ENCODE measurements at places on chromosomes 7 and 10.

DNA sequence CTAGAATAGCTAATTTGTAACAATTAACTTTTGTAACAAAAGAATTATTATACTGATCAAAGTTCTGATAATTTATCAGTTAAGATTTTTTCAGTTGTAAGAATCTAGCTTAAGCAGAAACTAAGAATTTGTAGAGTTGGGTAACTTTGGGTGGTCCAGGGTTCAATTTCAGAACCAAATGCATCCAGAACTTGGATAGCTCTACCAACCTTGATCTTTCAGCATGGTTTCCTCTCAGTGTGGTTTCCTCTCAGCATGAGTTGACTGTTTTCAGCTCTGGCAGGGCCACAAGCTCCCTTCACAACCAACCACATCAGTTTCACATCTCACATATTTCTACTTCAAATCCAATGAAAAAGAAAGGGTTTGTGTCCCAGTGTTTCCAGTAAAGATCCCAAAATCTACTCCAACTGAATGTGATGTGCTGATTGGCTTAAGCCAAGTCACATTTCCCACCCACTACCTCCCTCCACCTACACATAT is 3.3 kb upstream of the FAS start:
- no peak for DNase-seq

GRCh38 chr7:41702635-41703371 is at the start of gene INHBA:
INHBA (minus strand) TSS chr7:41703090; CDS start chr7:41700374, 2,716 bp downstream.
- DNase-seq, result peak; percentile 94

DNA sequence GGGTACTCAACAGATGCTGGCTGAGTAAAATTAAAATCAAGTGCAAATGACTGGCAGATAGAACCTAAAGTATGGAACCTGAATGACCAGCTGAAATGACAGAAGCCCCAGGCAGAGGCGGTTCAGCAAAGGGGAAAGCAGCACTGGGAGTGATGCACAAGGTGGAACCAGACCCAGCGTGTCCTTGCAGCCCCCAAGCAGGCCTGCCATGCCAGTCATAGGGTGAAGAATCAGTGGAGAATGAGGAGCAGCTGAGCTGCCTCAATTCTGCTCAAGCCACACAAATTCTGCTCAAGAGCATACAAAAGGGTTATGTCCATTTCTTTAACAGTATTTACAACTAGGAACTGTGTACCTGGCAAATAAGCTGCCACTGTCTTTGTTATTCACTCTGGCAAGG is 8.7 kb downstream of the ACTR1A start:
- DNase-seq, result no peak

GRCh38 chr7:141234335-141235105 is 160.7 kb downstream of the TMEM178B start:
- DNase-seq, result no peak

- DNase-seq, result no peak
These were observed 198.5 kb downstream of the PAXIP1 start for GRCh38 chr7:154804449-154804848.

DNA sequence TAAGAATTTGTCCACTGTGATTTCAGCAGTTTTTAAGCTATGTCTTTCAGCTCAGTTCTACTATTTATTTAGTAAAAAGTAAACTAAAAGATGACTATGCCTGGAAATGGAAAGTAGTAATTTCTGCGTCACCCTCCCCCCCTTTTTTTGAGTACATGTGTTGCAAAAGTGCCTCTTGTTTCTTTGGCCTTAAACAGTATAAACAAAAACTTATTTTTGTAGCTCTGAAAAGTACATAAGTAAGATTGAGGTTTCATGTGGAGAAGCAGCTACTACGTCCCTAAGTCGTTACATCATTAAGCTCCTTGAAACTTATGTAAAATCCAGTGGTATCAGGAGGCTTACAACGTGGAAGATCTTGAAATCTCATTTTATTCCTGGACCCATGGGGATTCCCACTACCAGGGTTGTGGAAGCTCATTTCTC is 46.3 kb upstream of the HBP1 start:
- no peak for DNase-seq

GRCh38 chr10:33216661-33217427 is 117.6 kb downstream of the NRP1 start:
- peak; percentile 76 for DNase-seq

DNA sequence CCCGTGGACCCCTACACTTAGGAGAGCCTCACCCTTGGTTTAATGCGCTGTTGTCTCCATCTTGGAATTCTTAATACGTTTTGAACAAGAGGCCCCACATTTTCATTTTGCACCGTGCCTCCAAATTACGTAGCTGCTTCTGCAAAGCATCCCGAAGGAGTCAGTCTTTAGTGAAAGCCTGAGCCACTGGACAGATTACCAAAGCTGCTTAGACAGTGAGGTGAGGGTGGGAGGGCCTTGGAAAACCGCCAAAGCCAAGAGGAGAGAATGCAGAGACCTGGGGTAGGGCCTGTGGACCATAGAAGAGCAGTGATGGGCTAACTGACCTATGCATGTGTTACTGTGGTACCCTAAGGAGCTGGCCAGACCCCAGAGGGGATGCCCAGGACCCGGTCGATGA is 4.2 kb upstream of the TCAF1 start:
- no peak for DNase-seq

DNA sequence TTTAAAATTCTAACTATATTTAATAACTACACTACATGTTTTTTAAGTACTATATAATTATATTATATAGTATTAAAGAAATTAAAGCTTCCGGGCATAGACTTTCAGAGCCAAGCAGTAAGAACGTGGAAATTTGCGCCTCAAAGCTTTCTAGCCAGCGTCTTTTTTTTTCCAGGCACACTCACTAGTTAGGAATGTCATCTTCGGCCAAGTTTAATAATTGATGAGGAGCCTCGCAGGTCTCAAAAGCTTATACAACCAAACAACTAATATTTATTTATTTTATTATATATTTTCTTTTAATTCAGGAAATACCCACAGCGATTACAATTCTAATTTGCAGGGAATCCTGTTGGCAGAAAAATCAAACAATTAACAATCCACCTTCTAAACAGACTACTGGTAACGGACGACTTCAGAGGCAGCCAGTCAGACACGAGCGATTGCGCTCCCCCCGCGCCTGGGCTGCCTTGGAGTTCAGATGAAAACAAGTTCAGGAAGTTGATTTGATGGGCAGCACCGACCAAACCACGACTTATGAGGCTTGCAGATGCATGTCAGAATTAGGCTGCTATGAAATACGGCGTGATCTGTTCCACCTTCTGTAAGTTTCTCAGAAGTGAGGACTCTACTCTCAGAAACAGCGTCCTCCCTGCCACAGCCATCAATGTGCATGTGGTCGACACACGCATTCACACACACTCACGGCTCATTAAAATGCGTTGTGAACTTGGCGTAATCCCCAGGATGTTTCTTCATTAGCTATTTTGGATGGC is 431.8 kb upstream of the MGMT start:
- DNase-seq, result peak; percentile 82

GRCh38 chr10:133458021-133458709 is 4.4 kb downstream of the SCART1 start:
- no peak for DNase-seq

GRCh38 chr10:23293973-23294590 is 50.5 kb downstream of the C10orf67 start:
- no peak for DNase-seq

GRCh38 chr10:61898435-61898778 is 3.1 kb upstream of the ARID5B start:
- no peak for DNase-seq

DNA sequence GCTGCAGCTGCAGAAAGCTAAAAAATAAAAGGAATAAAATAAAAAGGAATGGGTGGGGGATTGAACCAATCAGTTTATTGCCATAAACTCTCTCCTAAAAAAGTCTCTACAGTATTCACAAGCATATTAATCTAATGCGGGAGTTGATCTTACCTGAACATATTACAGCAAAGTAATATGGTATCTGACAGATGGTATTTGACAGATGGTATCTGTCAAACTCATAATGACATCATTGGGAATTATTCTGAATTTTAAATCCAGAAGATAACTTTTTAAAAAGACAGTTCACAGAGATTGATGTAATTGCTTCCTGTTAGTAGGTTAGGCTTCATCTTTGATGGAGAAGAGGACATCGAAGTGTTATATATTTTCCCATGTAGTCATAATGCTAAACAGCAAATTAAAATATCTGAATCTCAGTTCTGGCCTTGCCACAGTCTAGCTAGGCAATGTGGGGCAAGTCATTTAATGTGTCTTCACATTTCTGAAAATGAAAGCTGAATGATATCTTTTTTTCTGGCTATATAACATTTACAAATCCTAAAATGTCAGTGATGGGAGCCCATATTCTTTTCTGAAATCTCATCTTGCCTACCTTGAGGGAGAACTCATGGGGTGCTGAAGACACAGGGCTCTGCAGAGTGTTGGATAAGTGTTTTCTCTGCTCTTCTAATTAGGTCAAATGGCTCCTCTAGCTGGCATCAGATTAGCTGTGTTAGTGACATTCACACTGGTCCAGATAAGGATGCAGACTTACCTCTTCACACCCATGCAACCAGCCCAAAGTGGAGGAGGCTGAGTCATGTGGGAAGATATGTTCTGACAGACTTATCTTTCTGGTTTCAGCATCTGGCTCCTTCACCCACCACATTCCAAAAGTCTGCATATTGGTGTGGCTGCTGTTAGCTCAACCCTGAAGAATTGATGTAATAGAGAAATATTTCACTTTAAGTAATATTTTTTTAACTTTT is 2.1 kb upstream of the LIPM start:
- DNase-seq, result no peak

DNA sequence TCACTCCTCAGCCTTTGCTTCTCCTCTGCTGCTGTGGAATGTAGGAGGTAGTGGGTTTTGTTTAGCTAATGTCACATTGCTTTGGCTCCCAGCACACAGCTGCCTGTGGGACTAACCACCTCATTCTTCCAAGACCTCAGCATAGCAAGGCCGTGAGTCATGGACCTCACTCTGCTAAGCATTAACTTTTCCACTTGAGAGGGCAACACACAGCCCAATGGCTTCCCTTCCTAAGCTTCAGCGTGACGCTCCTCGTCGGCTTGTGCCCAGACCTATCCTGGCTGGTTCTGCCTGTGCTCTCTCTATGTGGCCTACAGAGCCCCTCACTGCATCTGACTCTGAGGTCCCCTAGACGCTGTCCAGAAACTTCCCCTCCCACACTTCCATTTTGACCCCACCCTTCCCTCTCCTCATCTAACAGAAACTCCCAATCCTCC is 23.3 kb downstream of the MYOF start:
- DNase-seq, result peak; percentile 100

DNA sequence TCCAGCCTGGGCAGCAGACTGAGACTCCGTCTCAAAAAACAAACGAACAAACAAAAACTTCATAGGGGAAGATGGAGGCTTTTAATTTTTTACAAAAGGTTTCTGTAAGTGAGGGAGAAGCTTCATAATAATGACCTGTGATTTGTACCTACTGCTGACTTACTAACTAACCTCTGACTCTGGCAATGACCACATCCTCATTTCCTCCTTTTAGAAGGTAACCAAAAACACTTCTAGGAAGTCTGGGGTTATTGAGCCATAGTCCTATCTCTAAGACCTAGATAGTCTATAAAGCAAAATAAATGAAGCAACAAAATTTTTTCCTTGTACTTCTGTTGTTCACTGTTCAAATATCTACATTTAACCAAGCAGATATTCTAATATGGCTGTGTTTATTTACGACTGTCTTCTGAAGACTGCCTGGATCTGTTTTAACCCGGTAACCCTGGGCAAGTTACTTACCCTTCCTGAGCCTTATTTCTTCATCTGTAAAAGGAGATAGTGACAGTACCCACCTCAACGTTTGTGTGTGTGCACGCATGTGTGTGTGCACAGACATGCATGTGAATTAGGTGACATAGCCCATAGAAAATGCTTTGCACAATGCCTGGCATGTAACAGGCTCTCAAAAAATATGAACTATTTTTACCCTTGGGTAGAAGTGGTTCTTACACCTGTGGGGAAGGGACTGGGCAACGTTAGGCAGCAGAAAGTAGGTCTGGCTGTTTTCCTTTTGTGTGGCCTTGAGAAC is 30.8 kb upstream of the SMNDC1 start:
- DNase-seq, result peak; percentile 52

DNA sequence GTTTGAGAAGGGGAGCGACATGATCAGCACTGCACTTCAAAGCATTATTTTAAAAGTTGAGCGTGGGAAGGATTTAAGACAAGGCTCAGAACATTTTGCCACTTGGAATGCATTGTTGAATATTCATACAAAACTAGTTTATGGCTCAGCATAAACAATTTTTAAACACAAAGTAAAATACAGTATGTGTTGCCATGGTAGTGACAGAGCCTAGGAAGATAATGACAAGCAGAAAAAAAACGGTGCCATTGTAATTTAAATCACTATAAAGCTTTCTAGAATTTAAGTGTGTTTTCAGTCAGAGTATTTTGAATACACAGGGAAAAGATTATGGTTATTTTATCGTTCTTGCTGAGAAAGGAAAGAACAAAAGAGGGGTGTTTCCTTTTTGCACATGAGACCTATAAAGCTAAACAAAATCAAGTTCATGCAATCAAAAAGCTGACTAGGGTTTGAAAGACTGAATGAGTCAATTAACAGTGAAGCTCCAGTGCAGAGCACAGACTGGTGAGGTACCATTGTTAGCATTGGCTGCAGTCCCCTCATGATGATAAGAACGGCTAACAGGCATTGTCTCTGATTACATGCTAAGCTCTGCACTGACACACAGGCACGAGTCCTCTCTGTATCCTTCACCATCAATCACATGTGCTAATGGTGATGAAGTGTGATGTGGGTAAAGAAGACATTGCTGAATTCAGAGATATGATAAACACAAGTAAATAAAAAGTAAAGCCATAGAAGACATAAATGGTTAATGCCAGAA is 181.9 kb upstream of the VSTM2A start:
- no peak for DNase-seq

DNA sequence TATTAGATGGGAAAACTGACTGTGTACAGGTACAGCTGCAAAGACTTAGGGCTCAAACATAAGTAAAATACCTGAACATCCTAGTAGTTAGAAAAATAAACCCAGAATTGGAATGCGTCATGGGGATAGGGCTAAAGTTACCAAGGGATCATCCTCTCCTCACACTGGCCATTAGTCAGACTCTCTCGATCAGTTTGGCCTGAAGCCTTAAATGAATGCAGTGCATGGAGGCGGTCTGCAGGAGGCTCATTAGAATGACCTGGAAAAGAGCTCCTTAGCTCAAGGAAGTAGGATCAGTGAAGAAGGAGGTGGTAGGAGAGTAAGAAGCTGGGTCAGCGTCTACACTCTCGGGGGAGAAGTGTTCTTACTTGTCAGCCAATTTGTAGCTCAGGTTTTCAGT is 35.3 kb downstream of the DENND2A start:
- peak; percentile 55 for DNase-seq

DNA sequence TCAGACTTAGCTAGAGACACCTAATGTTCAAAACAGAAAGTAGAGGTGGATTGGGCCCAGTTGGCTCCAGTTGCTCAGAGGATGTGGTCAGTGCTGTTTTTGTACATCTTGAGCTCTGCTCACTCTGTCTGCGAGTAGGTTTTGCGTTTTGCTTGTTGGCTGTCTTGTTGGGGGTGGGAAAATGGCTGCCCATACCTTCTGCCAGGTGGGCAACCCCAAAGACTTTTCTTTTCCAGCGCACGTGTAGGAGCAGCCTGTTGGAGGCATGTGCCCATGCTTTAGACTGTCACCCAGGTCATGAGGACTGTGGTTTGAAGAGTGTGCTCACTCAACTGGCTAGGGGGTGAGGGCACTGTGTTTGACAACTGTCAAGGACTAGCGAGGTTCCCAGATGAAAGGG is 73.9 kb downstream of the KAT6B start:
- no peak for DNase-seq

Measured in kidney tubule cell (primary cell).